ENCODE measurements at places on chromosomes 13 and 19.

GRCh38 chr13:71681901-71682613 lies 184.9 kb downstream of the DACH1 start:
- no peak for DNase-seq

DNA sequence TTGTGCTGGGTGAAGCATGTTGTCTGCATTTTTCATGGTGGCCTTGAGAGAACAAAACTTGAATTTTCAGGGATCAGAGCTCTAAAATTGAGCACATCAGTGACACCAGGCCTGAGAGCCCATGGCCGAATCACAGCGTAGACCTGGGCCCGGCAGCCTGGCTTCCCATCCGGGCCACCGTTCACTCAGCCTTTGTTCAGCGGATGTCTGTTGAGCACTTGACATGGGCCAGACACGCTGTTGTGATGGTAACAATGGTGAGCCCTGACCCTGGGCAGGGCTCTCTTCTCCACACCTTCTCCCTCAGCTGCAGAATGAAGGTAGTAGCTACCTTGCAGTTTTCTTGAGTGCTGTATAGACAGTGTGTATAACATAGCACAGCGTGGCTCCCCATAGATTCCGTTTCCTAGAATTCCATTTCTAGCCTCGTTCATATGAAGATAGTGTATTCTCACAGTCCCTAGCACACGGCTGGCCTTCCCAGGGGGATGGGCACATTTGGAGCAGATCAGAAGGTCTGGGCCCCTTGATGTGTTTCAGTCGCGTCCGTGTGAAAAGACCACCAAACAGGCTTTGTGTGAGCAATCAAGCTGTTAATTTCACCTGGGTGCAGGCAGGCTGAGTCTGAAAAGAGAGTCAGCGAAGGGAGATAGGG lies 75.3 kb downstream of the RAB20 start:
- no peak for DNase-seq

DNA sequence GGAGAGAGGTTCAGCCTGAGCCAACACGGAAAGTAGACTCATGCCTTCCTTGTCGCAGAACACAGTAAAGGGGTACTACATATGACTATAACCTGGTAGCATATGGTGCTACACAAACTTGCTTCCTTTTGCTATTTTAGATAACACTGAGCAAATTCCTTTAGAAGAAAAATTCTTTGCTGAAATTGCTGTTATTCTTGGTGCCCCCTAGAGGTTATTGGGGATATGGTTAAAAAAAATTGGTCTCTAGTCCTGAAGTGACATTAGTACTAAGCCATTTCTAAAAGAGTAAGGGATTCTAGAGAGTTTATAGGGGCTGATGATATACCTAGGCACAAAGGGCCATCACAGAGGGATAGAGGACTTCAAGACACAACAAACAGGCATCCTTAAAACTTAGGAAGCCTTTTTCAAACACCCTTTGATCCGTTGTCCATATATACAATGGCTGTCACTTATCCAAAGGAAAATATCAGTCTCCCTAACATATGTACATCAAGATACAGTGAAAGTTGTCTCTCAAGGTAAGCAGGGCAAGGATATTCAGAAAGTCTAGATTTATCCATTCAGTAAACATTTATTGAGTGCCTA lies 13.9 kb upstream of the HS6ST3 start:
- no peak for DNase-seq

GRCh38 chr13:47126432-47126831 lies 229.6 kb upstream of the HTR2A start:
- no peak for DNase-seq

DNA sequence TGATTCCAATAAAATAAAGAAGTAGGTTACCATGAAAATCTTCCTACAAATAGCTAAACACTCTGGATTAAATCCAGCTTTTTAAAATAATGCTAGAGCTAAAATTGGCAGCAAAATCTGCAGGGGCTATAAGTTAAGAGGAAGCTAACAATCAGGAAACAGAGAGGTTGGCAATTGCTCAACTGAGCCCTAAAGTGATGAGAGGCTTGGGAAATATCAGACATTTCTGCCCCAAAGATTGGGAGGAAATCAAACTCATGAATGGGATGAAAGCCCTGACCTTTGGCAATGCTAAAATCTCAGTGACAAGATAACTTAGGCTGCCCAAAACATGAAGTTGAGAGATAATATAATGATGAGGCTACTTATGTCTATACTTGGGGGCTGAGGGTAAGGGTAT lies 1437.9 kb downstream of the EFNB2 start:
- no peak for DNase-seq

DNA sequence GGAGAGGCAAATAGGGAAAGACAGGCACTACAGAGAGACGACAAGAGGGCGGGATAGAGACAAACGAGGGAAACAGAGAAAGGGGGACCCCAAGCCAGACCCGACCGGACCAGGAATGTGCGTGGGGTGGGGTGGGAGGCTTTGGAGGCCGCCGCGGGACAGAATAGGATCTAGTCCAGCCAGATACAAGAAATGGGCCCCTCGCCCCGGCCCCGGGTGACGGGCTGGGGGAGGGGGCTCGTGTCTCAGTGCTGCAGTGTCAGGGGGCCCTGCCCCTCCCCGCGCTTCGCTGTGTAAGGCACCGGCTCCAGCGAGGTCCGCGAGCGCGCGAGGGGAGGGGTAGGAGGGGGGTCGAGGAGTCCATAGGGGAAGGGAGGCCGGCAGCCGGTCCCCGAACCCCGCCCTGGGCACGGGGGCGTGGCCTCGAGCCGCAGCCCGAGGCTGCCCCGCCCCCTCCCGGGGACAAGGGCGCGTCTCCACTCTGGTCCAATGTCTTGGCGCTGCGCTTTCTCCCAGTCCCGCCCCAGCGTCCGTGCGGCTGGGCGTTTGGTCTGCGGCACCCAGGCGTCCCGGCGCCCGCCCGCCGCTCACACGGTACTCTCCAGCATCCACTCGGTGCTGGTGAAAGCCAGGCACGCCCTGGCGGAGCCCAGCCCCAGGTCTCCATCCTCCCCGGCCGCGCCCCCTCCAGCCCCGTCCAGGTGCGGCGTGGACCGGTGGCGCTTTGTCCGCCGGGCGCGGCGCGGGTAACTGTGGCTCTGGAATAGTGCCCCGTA lies 11.0 kb downstream of the IFNL1 start:
- DNase-seq: peak; percentile 40

DNA sequence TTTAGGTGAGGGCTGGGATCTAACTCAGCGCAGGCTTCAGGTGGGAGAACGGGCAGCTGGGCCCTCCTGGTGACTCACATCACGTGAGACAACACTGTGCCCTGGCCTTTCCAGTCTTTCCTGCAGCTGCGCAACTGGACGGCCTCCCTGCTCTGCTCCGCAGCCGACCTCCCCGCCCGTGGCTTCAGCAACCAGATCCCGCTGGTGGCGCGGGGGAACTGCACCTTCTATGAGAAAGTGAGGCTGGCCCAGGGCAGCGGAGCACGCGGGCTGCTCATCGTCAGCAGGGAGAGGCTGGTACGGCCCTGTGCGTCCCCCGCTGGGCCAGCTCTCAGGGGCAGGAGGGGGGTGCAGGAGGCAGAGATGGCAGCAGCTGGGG lies 8.8 kb downstream of the SPPL2B start:
- no peak for DNase-seq

GRCh38 chr19:33161201-33161600 lies 29.3 kb downstream of the WDR88 start:
- DNase-seq: no peak

- DNase-seq: no peak
These were observed 90.0 kb downstream of the WDFY2 start for GRCh38 chr13:51674276-51674675.

DNA sequence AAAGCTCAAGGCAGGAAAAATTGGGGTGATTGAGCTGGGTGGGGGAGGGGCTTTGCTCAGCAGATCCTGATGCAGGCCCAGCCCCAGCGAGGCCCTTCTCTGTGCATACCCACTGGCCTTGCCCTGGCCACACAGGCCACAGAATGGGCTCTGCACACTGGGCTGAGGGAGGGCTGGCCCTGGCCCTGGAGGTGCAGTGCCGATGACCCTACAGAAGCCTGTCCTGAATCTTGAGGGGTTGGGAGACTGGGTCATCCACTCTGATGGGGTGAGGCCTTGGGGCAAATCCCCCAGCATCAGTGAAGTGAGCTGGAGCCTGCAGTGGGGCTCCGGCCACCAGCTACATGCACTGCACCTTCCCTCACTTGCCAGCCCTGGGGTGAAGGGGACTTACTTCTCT lies 153.1 kb downstream of the URI1 start:
- DNase-seq: no peak

DNA sequence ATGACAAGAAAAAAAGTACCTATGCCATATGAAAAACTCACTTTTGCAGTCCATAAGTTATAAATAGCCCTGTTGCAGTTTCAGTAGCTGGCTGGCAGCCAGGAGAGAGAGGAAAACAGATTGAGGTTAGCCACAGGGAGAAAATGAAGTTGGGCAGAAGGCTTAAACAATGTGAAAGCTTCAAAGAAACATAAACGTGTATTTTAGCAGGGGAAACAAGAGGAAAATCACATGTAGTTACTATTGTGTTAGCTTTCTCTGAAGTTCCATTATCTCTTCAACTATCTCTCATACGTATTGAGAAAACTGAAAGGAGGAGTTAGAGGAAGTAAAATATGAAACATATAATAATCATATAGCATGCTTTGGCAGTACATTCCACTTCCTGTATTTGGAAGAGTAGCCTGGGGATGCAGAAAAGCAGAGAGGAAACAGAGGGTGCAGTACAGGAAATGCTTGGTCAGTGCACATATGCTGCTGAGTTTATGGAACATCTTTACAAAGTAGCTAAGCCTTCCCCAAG lies 1551.1 kb downstream of the EFNB2 start:
- no peak for DNase-seq

GRCh38 chr13:57624565-57625435 lies 6.7 kb upstream of the PCDH17 start:
- DNase-seq: peak; percentile 56

All from NCI-H460 (cell line).